ENCODE measurements at places on chromosomes 2 and 18.

- DNase-seq: no peak
Observed at GRCh38 chr2:168749297-168749696, 53.1 kb upstream of the NOSTRIN start.

- no peak for DNase-seq
Observed at GRCh38 chr2:7133521-7133920, 216.3 kb downstream of the RNF144A start.

DNA sequence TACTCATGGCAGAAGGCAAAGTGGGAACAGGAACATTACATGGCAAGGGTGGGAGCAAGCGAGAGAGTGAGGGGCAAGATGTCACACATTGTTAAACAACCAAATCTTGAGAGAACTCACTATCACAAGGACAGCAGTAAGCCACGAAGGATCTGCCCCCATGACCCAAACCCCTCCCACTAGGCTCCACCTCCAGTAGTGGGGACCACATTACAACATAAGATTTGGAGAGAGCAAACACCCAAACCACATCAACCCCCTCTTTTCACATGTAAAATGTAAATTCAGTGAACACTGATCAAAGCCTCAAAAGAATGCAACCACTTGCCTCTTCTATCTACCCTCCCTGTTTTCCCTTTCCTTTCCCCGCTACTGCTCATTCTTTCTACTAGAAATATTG, 43.6 kb upstream of the TNP1 start:
- no peak for DNase-seq

GRCh38 chr2:127799926-127800325, 11.0 kb downstream of the WDR33 start:
- DNase-seq: no peak

- no peak for DNase-seq
Observed at GRCh38 chr2:57877811-57878170, 168.8 kb upstream of the VRK2 start.

DNA sequence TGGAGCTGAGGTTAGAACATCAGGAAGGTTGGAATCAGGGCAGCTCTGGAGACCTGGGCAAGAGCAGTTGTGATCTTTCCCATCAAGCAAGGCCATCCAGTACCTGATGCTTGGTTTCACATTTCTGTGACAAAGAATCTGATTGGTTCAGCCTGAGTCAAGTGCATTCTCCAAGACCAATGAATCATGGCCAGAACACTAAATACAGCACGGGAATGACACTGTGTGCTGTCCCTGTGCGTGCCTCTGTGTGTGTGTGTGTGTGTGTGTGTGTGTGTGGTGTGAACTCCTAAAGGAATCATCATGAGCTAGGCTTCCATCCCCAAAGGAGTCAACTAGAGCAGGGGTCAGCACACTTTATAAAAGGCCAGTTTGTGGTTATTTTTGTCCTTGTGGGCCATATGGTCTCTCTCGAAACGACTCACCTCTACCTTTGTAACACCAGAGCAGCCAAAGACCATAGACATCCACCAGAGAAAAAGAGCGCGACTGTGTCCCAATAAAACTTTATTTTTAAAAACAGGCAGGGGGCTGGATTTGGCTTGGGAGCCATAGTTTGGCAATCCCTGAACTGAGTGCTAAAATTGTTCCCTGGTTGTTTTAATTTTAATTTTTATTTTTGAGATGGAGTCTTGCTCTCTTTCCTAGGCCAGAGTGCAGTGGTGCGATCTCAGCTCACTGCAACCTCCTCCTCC, 99.7 kb downstream of the INHBB start:
- DNase-seq: no peak

DNA sequence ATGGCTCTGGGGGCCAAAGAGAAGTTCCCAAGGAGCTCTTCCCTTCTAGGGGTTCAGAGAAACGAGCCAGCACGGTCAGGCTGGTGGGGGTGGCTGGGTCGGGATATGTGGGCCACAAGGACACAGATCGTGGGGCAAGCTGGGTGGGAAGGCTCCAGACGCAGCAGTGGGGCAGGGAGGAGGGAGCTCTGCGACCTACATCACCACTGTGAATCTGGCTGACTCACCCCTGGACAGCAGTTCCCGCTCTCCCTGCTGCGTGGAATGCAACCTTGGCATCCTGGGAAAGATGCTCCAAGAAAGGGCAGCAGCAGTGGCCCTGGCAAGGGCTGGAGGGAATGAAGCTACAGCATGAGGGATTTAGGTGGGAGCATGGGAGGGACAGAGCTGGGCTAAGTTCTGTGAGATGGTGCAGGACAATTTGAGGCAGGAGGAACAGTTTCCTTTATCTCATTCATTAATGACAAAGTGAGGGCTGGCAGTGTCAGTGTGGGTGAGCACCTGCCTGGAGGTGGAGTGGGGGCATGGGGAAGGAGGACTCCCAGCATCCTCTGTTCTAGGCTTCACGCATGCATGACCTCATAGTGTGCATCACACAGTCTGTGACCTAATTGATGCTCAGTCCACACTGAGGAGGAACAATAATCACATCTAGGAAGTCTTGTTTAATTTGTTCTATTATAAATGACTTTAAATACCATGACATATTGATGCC, 25.0 kb downstream of the CELF4 start:
- no peak for DNase-seq
